ENCODE measurements at places on chromosomes 1 and 21.

DNA sequence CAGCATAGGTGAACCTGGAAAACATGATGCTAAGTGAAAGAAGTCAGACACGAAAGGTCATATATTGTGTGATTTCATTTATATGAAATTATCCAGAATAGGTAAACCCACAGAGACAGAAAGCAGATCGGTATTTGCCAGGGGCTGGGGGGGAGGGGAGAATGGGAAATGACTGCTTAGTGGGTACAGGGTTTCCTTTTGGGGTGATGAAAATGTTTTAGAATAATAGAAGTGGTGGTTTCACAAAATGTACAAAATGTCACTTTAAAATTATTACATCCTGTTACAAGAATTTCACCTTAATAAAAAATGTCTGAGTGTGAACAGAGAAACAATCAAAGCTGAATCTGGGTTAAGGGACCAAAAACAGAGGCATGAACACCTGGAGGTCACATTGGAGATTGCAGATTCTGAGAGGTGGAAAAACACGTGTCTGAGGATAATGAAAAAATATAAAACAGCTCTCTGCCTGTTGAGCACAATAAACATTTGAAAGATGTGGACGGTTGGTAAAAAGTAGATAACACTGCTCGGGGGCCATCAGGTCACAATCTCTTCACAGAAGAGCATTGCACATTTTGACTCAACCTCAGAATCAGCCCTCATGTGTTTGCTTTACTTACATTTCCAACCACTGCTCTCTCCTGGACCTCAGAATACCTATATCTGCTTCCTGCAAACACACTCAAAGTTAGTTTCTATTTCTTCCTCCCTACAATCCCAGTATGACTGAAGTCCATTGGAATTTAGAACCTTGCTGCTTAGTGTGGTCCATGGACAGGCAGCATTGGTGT, 3.2 kb downstream of the SLAMF6 start:
- DNase-seq = no peak

- DNase-seq = peak; percentile 88
Measured at GRCh38 chr1:231240883-231241735, at the start of gene GNPAT. Gene GNPAT (plus strand): TSS chr1:231241212. CDS start chr1:231241379, 167 bp downstream.

- no peak for DNase-seq
Measured at GRCh38 chr1:201283836-201284553, 689 bp downstream of the PKP1 start.

- DNase-seq = no peak
Measured at GRCh38 chr1:26459573-26460031, 12.6 kb upstream of the HMGN2 start.

GRCh38 chr1:219862366-219862765, 66.0 kb downstream of the SLC30A10 start:
- no peak for DNase-seq
